ENCODE measurements at places on chromosomes 2 and 18. TPM values are rescaled to one million over a fixed set of nuclear protein-coding genes. Genes with fewer than 3 reads are reported as not detected.

DNA sequence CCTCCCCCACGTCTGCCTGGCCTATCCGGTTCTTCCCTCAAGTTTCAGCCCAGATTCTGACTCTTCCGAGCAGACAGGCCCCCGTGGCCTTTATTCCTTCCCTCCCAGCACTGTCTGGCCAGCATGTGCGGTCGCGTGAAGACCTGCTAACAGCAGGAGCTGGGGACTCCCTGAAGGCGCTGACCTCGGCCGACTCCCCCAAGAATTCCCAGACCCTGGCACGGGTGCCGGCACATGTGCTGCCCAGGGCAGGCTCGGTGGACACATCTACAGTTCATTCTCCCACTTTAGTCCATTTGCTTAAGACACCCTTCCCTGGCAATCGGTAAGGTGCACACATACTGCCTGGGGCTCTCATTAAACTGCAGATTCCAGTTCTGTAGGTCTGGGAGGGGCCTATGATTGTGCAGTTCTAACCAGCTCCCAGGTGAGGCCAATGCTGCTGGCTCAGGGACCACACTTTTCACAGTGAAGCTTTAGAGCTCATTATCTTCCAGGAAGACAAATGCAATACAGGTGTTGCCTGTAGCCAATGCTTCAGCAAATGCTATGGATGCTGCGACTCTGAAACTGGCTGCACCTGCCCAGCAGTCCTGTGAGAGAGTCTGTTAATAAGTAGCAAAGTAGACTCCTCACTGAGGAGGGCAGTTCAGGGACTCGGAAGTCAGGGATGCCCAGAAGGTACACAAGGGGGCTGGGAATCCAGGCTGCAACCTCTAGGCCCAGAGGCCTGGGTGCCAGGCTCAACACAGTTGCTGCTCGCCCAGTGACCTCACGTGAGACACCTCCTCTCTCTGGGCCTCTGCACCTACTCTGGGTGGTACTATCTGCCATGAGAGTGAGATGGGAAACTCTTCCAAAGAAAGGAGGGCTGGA is 45.4 kb upstream of the TAF1B start:
- no peak overlapping the region for H3K4me3 ChIP-seq
- no peak overlapping the region for H3K27ac ChIP-seq
- no peaks in the 10 kb centered on the region for H3K27me3 ChIP-seq

DNA sequence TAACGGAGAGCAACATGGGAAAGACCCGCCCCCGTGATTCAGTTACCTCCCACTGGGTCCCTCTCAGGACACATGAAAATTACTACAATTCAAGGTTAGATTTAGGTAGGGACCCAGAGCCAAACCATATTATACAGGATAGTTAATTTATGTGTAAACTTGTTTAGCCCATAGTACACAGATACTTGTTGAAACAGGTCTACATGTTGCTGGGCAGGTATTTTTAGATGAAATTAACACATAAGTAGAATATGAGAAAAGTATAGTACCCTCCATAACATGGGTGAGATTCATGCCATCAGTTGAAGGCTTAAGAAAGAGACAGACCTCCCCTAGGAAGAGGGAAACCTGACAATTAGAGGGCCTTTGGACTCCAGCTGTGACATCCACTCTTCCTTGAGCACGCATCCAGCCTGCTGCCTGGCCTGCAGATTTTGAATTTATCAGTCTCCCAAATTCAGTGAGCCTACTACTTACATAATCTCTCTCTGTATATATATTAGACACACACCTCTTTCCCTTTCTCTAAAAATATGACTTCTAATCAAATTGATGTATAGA is 463.5 kb upstream of the NETO1 start:
- H3K4me3 ChIP-seq = no peak overlapping the region
- DNase-seq = no peak
- no peaks in the 10 kb centered on the region for H3K4me1 ChIP-seq
- H3K27ac ChIP-seq = no peak overlapping the region
- no peaks in the 10 kb centered on the region for H3K36me3 ChIP-seq

- no peaks in the 10 kb centered on the region for H3K36me3 ChIP-seq
- H3K4me3 ChIP-seq = no peak overlapping the region
- H3K4me1 ChIP-seq = no peaks in the 10 kb centered on the region
- DNase-seq = peak; percentile 15
- H3K27me3 ChIP-seq = no peaks in the 10 kb centered on the region
Measured at GRCh38 chr2:226439337-226439736, 360.3 kb downstream of the IRS1 start.

DNA sequence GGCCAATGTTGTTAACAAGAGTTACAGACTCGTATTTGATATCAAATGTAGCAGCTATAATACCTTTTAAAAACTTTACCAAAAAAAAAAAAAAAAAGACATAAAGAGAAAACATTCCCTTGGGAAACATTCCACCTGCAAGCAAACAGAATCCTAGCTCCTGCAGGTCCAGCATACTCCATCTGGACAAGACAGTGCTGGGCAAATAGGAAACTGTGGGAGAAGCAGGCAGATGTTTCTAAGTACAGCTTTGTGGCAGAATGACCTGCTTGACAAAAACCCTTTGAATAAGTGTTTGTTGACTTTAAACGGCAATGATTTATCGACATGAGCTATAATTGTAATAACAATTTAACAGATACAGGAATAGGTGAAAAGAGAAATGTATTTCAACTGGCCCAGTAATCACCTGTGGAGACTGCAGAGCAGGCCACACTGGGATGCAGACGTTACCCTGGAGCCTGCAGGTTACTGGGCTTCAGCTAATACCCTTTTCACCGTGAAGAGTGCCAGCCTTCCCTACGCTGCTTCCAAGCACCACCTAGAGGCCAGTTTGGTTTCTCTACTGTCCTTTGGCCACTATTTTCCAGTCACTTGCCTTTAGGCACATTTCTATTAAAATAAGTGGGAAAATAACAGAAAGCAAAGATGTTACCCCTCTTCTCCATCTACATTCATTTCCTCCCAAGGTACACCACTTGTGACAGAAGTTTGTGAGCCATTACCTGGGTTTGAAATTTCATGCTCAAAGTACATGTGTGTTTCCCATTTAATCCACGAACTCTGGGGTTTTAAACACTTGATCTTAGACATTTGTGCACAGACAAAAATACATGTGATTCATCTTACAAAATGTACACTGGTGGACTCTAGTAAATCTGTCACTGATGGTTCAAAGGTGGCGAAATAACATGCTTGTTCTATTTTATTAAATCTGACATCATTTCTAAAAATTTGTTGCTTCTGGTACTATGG is 96.9 kb upstream of the ZNF397 start:
- H3K27ac ChIP-seq = no peak overlapping the region
- peak; percentile 68 for DNase-seq
- peaks cover 15% of the 10 kb centered on the region for H3K36me3 ChIP-seq
- H3K4me1 ChIP-seq = no peaks in the 10 kb centered on the region

- DNase-seq = no peak
- no peak overlapping the region for H3K27ac ChIP-seq
- H3K4me1 ChIP-seq = no peaks in the 10 kb centered on the region
- H3K4me3 ChIP-seq = no peak overlapping the region
- H3K27me3 ChIP-seq = no peaks in the 10 kb centered on the region
Measured at GRCh38 chr2:143734507-143734906, 605.3 kb downstream of the ARHGAP15 start.

GRCh38 chr2:145138626-145139025 is 618.7 kb upstream of the ZEB2 start:
- no peak overlapping the region for H3K27ac ChIP-seq
- no peaks in the 10 kb centered on the region for H3K4me1 ChIP-seq

- peaks cover 29% of the 10 kb centered on the region for H3K4me1 ChIP-seq
- no peaks in the 10 kb centered on the region for H3K36me3 ChIP-seq
- DNase-seq = no peak
- H3K27ac ChIP-seq = no peak overlapping the region
Measured at GRCh38 chr2:120605231-120605935, 130.3 kb upstream of the GLI2 start.

DNA sequence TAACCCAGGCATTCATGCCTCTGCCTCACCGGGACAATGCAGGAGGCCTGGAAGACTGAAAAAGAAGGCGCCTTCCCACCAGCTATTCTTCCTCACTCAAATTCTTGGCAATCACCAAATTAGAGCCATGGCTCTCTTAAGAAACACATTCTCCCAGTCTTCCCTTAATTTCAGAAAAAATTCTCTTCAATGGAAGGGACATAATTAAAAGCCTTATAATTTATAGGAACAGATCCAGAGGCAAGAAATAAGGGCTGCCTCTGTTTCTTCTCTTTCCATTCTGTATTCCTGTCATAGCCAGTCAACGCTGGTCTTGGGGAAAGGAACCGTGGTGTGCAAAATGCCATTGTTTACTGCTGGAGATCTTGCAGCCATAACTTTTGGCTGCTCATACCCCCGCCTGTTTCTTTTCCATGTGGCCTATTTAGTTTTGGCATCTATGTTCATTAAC is 32.8 kb downstream of the DTNA start:
- H3K27ac ChIP-seq = no peak overlapping the region
- no peaks in the 10 kb centered on the region for H3K27me3 ChIP-seq
- H3K36me3 ChIP-seq = no peaks in the 10 kb centered on the region
- no peak for DNase-seq
- H3K4me3 ChIP-seq = no peak overlapping the region

The HOXD8 gene
- 13.9 TPM for total RNA-seq

The FABP1 gene
- total RNA-seq = not detected

Data from muscle of leg (tissue), 16 donors.